Femur (tissue), 1 donor: ENCODE measurements at places on chromosomes 3 and 15.

DNA sequence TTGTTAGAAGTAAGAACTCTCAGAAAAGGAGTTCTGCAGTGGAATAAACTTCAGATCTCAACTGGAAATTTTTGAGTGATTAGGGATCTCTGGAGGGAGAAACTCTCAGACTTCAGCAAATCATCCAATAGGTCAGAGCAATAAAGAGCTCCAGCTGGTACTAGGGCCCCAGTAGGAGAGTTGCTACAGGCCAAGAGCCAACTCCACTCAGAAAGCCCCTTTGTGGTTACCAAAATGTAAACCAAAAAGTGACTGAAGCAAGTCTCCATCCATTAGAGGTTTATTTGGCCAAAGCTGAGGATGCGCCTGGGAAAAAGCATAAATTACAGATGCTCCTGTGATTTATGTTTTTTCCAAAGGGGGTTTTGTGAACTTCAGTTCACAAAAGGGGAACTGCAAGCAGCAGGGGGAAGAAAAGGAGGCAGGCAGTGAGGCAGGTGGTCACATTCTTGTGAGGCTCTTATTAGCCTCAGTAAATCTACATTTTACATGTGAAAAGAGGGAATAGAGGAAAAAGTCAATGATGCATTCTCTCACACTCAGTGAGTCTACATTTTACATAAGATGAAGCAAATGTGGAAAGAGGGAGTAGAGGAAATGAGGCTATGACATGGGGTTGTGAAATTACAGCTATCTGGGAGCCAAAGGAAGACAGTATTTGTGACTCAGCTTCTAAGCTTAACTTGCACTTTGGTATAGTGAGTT, 92.4 kb upstream of the DAZL start:
- DNase-seq: no peak

DNA sequence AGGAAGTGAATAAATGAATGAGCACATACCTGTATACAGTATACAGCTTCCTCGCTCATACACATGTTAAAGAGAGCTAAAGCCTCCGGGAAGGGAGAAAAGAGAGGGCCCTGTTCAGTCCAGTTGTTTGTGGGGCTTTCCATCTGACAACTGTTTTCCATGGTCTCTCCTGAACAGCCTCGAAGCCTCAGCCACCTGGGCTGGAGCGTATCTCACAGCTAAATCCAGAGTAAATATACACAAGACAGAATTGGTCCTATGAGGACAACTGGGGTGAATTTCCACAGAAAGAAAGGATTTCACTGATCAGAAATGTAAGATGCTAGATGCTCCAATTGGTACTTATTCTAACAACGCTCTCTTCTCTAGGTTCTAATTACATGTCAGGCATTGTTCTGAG, 103.5 kb downstream of the LIPC start:
- no peak for DNase-seq

GRCh38 chr3:147447224-147447623, 38.1 kb downstream of the ZIC1 start:
- no peak for DNase-seq

DNA sequence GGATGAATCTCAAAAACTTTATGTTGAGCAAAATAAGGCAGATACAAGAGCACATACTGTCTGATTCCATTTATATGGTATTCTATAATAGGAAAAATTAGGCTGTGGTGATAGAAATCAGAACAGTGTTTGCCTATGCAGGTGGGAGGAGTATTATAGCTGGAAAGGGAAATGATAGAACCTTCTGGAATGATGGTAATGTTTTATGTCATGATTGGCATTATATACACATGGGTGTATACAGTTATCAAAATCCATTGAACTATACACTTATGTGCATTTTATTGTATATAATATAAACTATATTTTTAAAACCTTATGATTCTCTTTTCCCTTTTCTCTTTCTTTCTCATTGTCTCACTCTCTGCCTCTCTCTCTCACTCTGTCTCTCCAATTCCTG, 156.1 kb downstream of the THSD4 start:
- DNase-seq: no peak

DNA sequence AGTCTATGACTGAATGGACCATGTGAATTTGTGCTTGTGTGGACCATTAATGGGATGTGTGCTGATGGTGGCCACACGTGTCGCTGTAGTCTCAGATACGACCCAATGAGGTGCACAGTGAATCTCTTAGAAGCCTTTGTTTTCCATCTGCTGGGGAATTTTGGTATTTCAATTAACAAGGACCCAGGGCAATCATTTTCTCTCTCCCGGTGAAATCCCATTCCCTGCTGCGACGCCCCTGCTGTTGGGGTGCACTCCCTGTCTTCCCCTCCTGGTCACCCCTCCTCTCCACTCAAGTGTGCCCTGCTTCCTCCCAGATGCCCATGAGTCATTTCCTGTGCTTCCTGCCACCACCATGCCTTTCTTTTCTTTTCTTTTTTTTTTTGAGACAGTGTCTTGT, 32.7 kb downstream of the EBLN2 start:
- no peak for DNase-seq

DNA sequence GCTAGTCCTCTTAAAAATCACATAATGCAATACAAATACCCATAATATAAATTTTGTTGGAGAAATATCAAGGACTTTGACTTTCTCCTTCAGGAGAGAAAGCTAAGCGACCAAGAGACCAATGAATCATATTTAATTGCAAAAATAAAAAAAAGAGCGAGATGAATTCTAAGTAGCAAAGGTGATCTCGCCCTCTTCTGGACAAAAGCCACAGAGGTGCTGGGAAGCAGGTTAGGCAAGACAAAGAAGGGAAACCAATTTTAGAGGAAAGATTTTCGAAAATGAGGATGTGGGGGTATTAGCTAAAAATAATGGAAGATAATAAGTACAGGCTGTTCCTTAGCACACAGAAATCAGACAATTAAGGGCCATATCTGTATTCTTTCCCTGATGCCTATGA, 111.4 kb upstream of the PLAAT1 start:
- DNase-seq: no peak
